AG08396 (cell line): ENCODE measurements at places on chromosomes 2 and 18.

DNA sequence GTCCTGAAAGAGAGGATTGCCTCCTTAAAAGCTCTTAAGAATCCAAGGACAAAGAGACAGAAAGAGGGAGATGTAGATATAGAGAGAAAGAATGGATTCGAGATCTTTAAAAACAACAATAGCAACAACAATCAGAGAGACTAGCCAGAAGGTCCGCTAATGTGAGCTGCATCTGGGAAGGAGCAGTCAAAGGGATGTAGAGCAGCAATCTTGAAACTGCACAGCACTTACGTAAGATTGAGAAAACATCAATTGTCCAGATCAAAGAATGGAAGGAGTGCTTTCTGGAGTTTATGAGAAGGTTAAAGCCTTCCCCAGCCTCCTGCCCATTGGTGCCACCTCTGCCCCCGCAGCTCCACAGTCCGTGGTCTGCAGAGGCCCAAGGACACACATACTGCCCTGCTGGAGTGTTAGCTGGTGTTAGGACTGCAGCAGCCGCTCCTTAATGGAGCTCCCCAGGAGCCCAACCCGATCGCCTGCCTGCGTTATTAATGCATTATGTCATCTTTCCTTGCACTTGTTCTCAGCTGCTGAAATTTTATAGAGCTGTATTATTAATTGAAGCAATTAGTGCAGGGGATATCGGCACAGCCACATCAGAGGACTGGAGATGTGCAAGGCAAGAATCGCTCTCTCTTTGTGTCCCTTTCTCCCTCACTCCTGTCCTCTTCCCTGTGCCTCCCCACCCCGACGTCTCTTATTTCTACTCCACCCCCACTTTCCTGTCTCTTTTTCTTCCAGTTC lies 94.2 kb upstream of the STPG4 start:
- no peak for DNase-seq

DNA sequence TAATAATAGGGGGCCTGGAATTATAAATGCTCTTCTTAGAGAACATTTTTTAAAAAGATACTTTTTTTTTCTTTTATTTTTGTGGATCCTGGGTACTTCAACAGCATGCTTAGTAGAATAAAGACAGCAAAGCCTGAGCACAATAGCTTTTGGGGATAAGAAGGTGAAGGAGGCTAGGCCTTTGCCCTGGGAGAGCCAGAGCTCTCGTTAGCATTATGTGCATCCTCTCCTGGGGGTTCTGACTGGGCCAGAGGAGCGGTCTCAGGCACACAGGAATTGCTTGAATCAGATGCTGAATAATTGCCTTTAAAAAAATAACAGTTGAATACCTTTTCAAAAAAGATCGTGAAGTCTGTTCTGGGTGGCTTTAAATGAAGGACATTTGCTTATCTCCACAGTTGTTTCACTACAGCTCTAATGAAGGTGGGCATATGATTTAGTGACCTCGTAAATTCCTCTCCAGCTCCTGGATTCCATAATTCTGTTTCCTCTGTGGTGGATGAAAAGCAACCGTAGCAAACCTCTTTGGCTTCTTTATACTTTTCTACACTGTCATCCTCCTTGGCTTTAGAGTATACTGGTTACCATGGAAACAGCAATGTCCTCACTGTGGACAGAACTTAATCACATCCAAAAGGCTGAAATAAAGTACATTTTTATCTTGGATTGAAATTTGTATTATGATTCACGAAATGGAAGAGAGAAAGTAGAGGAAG lies 133.8 kb downstream of the MAIP1 start:
- DNase-seq, result no peak

DNA sequence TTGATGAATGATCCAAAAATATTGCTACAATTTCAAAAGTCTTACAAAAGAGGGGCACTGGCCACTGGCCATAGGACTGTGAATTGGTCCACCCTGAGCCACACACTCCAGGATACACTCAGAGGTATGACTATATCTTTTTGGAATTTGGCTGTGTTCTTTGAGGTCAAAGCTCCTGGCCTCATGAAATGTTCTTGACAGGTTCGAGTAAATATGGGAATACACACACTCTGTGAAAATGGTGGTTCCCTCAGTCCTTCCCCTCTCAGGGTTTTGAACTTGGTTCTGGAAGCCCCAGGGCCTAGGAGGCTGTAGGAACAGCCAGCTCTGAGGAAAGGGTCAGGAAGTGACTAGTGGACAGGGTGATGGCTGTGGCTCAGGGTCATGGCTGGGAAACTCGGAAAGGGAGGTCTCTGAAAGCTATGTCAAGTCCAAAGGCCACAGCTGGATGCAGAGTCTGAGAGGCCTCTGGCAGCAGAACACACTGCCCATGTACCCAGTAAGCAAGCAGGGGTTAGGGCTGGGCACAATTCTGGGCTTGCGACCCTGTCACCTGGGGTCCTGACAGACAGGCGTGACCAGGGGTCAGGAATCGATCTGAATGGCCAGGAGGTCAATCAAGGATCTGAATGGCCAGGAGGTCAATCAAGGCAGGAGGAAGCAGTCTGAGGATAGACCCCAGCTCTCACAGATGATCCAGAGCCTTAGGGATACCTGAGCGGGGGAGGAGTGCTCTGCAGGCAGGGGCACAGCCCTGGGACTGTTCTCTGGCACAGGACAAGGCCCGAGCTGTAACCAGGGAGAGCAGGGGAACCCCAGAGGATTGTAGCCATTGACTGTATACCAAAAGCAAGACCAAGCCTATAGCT lies 223.4 kb upstream of the SMAD2 start:
- DNase-seq, result peak; percentile 53

DNA sequence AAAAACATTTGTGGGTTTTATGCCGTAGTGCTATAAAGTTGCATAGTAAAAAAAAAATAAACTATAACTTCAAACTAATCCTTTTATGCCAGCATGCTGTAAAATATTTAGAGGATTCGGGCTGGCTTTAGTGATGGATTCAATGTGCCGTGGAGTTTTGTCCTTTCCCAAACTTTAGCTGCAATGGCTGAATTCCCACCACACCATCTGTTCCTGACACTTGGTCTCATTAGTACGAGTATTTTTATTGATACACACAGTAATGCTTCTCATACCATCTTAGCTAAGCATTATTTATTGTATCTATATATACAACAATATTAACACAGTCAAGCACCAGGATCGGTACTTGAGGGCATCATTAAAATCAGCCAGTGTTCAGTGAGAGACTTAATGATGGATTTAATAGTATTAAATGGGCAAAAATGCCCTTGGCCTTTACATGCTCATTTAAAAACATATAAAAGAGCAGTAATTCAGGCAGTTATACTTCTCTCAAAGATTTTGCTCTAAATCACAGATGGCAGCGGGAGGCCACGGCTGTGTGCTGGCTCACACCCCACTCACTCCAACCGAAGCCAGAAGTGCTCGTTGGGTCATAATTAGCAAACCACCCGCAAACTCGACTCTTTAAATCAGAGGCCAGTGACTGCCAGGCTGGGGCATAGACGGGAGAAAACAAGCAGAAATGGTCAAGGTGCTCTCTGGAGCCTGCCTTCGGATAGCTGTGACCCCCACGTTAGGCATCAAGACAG lies 297.0 kb upstream of the REV1 start:
- DNase-seq, result no peak

- no peak for DNase-seq
Measured at GRCh38 chr2:96934831-96935540, 51.4 kb downstream of the FAM178B start.

GRCh38 chr2:183950673-183951072 lies 647.7 kb upstream of the ZNF804A start:
- no peak for DNase-seq

- no peak for DNase-seq
Measured at GRCh38 chr2:212811036-212811805, 272.6 kb upstream of the ERBB4 start.

DNA sequence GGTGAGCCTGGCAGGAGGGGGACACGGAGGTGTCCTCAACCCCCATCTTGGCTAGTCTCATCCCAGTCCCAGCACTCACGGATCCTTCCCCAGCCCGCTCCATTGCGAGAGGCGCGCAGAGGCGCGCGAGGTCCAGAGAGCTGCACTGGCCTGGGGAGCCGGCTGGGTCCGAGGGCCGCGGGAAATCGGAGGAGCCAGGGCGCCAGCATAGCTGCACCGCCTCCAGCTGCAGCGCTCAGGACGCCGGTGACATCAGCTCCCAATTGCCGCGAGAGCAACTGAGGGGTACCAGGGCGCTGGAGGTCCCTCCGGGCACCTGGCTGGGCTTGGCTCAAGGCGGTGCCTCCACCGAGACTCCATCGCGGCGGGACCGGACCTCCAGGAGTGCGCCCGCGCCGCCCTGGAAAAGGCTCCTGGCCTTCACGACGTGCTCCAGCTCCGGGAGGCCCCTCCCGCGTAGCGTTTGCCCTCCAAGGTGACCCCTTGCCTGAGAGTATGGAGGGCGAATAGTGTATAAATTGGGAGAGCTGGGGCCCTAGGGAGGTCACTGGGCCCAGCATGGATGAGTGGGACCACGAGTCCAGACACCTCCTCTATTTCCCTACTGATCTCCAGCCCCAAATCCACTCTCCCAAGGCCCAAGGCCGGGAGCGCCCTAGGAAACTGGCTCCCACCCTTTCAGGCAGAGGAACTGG lies 5.5 kb downstream of the RTKN start:
- DNase-seq, result no peak

- peak; percentile 62 for DNase-seq
Measured at GRCh38 chr2:25851740-25852503, 26.4 kb downstream of the ASXL2 start.

DNA sequence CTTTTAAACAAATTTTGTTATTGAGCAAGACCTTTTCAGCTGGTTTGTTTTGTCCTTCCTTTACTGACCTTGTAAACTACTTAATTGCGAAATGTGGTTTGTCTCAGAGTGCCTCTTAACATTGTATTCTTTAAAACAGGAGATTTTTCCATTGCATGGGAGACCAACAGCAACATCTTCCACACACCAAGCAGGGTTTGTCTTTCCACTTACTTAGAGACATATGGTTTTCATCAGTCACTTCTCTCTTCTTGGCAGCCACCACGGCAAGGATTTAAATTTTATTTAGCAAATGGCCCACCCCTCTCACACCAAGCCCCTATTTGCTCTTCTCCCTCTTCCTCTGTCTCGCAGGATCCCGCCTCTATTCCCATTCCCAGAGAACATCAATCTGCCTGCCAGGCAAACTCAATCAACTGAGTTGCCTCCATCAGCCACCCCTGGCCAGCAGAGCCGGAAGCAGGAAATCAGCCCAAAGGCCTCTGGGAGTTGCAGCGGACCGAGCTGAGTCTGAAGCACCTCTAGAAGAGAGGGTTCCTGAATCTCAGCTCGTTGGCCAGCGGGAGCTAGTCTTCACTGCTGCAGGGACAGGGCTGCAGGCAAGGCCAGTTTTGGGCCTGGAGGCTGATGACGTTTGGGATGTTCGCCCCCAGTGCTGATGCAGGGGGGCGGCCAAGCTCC lies 11.3 kb upstream of the CIB4 start:
- DNase-seq, result peak; percentile 18

DNA sequence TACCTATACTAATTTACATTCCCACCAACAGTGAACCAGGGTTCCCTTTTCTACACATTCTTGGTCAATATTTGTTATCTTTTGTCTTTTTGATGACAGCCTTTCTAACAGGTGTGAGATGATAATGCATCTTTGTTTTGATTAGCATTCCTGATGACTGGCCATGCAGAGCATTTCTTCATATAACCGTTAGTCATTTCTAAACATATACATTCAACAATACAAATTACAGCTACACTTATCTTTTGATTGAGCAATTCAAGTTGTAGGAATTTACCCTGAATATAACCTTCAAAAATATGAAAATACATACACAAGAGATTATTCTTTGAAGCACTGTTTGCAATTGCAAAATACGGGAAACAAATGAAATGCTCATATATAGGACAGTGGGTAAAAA lies 94.9 kb downstream of the TMEM131 start:
- DNase-seq, result no peak

- DNase-seq, result no peak
Measured at GRCh38 chr2:120642646-120643045, 93.0 kb upstream of the GLI2 start.
